GM23338 (cell line): ENCODE measurements at places on chromosomes 1 and 21. TPM values are rescaled to one million over a fixed set of nuclear protein-coding genes. Genes with fewer than 3 reads are reported as not detected.
A peak's percentile ranks its signal among the peaks of the same experiment; 100 is the strongest.

GRCh38 chr1:9249534-9250410 lies 15.2 kb downstream of the H6PD start:
- no peak overlapping the region for H3K27ac ChIP-seq
- DNase-seq, result peak; percentile 85
- H3K36me3 ChIP-seq, result no peaks in the 10 kb centered on the region

The TNFRSF8 gene
- 26.1 and 28.2 TPM in 2 replicates for total RNA-seq

The INSRR gene
- not detected in 2 replicates for total RNA-seq

GRCh38 chr1:167438171-167439138 lies 79.9 kb downstream of the CD247 start:
- 0 out of 2 replicates have a peak, but pooled peaks cover 4% of the 10 kb centered on the region for H3K4me1 ChIP-seq
- no peak overlapping the region for H3K27ac ChIP-seq
- peaks cover 38% of the 10 kb centered on the region for H3K27me3 ChIP-seq
- no peak for DNase-seq
- H3K36me3 ChIP-seq, result no peaks in the 10 kb centered on the region; the same call in 1 of the 2 replicates

The AMY1C gene
- not detected in 2 replicates for total RNA-seq

The CNIH3 gene
- total RNA-seq, result 5.1 and 5.9 TPM in 2 replicates

The PTPRC gene
- 0.10 TPM in 1 of 2 replicates, not detected in the other for total RNA-seq

The ARHGAP30 gene
- 0.19 TPM in 1 of 2 replicates, not detected in the other for total RNA-seq

The MXRA8 gene
- 11.7 and 17.2 TPM in 2 replicates for total RNA-seq

GRCh38 chr1:236377832-236378535 lies 16.1 kb upstream of the EDARADD start:
- no peaks in the 10 kb centered on the region for H3K27me3 ChIP-seq
- H3K27ac ChIP-seq, result no peak overlapping the region
- H3K4me3 ChIP-seq, result no peak overlapping the region
- H3K36me3 ChIP-seq, result no peaks in the 10 kb centered on the region
- no peak for DNase-seq
- no peaks in the 10 kb centered on the region for H3K4me1 ChIP-seq
